ENCODE measurements at places on chromosomes 5 and 9. TPM values are rescaled to one million over a fixed set of nuclear protein-coding genes. Genes with fewer than 3 reads are reported as not detected.

Gene CD74
- 612 TPM for total RNA-seq

Gene HSD17B3
- total RNA-seq: 0.55 TPM

Gene TNC
- 92.5 TPM for total RNA-seq

Gene CYSTM1
- 51.7 TPM for total RNA-seq

Gene F12
- 2.6 TPM for total RNA-seq

DNA sequence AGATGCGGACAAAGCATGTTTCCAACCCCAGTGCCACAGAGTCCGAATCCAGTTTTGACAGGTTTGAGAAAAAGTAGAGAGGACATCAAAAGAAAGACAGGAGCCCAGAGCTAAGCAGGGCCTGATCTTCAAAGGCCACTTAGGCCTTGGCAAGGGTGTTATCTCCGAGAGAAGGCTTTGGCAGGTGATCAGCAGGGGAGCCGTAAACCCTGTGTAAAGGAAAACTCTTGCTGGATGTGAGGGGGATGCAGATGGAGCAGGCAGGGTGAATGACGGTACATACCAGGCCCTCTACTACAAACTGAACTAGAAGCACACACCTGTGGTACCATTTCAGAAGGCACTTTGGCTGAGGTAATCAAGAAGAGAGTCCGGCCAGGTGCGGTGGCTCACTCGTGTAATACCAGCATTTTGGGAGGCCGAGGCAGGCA, 1.4 kb upstream of the HNRNPH1 start:
- DNase-seq: no peak

DNA sequence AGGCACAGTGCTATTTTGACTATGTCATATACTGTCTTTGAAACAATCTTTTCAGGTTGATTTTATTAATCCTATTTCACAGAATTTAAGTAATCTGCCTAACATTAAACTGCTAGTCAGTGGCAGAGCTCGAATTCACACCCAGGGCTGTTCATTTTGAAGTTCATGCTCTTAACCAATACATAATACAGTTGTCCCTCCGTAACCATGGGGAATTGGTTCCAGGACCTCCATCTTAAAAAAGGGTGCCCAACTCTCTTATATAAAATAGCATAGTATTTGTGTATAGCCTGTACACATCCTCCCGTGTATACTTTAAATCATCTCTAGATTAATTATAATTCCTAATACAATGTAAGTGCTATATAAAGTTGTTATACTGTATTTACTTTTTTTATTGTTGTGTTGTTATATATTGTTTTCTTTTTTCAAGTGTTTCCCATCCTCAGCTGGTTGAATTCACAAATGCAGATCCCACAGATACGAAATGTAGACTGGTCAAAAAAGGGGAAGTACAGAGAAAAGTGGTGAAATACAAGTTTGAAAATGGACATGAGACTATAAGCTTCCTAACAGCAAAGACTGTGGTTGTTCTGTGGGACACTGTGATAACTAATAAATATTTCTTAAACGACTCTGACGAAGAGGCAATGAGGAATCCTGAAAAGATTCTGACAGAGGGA, 18.3 kb downstream of the RFX3 start:
- no peak for DNase-seq

- DNase-seq: no peak
Measured at GRCh38 chr9:2367970-2368369, 253.6 kb upstream of the VLDLR start.

Gene F2RL2
- total RNA-seq: not detected

GRCh38 chr9:72575666-72576065, 54.3 kb downstream of the TMC1 start:
- no peak for DNase-seq
